ENCODE measurements at places on chromosomes 3 and 15.

DNA sequence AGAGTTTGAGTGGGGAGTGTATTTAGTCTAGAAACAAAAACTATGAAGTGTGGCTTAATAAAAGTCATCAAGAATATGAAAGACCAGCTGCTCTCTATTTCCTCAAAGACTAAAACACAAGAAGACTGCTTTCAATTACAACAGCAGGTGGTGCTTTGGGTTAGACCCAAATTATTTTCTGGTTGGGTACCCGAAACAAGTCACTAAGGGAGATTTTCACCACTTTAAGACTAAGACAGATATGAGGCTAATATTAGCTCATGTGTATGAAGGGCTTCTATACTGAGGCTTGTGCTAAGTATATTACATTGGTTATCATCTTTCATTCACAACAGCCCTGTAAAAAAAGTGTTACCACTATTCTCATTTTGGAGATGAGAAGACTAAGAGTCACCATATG lies 43.1 kb downstream of the COL8A1 start:
- DNase-seq, result peak; percentile 66

GRCh38 chr15:77836906-77837648 lies 204.4 kb upstream of the LINGO1 start:
- no peak for DNase-seq

GRCh38 chr15:93866476-93866875 lies 364.9 kb upstream of the MCTP2 start:
- DNase-seq, result no peak

- no peak for DNase-seq
Measured at GRCh38 chr3:69646287-69647067, 92.8 kb upstream of the MITF start.

DNA sequence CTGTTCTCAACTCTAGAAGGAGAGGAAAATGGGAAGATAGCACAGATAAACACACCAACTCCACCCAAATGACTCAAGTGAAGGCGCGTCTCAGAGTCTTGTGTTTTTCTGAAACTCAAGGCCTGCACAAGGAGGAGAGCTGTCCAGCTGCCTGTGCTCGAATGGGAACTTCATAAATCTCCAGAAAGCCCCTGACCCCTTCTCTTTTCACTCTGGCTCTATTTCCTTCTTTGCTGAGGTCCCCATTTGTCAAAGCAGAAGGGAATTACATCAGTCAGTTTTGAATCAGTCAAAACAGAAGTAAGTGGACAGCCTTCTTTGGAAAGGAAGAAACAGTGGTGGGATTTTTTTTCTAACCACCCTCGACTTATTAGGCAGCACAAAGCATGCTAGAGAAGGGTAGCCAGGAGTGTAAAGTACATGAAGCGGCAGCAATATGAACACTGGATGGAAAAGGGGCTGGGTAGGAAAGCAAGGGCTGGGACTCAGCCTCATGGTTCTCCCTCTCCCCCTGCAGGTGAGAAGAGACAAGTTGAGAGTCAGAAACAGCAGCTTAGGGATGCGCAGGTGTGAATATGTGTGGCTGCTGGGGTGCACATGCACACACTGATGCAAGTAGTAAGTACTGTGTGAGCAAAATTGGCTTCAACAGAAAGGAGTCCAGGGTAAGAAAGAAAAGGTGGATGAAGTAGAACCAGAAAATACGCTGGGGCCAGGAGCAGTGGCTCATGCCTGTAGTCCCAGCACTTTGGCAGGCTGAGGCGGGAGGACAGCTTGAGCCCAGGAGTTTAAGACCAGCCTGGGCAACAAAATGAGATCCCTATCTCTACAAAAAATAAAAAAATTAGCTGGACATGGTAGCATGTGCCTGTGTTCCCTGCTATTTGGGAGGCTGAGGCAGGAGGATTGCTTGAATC lies 36.6 kb upstream of the MAGEF1 start:
- peak; percentile 36 for DNase-seq

GRCh38 chr3:79886204-79886603 lies 118.4 kb upstream of the ROBO1 start:
- DNase-seq, result no peak

- no peak for DNase-seq
Measured at GRCh38 chr15:60523056-60523455, 44.1 kb upstream of the ICE2 start.

- DNase-seq, result no peak
Measured at GRCh38 chr3:172973799-172974198, 167.2 kb downstream of the SPATA16 start.

DNA sequence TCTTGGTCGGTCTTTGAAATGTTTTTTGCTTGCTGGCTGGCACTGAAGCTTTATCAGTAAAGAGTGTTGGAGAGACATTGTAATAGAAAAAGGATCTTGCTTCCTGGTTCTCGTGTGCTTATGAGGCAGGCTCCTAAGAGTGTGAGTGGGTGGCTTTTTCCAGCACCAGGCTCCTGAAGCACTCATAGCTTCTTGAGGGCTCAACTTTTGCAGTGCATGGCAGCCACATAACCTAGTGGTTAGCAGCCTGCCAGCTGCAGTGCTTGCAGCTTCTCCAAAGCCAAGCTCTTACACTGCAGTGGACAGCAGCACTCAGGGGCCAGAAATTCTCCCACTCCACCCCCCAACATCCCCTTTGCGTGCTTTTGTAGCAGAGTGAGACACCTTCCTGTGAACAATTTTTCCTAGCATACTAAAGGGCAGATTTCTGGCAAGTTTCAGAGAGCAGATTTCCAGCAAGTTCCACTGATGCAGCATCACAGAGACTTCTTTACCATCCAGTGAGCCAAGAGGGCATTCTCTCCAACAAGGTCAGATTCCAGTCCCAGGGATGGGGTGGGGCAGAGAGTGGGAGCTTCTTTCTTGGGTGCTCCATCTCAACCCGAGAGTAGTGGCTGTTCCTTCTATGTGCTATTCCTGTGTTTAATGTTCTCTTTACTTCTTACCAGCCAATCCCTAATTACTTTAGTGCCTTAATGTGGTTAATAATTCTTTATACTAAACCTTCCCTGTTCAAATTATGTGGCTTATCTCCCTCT lies 15.8 kb upstream of the ARHGEF26 start:
- DNase-seq, result no peak

GRCh38 chr3:177948716-177949425 lies 587.4 kb upstream of the KCNMB2 start:
- DNase-seq, result no peak

DNA sequence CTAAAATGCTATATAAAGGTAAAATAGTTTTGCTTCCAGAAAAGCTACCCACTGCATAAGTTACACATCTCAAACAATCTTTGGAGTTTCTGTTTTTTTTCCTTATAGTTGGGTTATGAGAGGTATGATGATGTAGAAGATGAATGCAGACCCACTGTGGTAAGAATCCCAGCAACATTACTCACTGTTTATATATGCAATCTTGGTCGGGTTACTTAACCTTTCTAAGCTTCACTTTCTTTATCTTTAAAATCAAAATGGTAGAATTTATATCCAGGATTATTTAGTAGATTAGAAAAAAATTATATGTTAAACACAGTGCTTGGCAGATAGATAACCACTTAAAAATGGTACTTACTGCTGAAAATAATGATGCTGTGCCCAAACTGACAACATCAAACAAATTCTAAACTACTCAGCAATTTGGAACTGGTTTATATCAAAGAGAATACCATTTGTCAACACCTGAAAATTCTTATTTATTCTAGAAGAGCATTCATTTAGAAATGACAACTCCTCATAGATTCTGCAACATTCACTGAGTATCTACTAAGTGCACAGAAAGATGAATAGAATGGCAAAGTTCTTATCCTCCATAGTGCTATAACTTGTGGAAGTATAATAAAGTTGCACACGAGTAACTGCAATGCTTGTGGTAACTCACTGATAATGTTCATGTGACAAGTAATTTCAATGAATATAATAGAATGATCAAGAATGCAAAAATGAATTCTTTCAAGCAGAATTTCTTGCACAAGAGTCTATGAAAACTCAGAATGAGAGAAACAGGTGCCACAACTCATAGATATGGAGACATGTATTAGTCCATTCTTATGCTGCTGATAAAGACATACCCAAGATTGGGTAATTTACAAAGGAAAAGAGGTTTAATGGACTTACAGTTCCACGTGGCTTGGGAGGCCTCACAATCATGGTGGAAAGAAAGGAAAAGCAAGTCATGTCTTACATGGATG lies 129.0 kb upstream of the SLC7A14 start:
- no peak for DNase-seq

DNA sequence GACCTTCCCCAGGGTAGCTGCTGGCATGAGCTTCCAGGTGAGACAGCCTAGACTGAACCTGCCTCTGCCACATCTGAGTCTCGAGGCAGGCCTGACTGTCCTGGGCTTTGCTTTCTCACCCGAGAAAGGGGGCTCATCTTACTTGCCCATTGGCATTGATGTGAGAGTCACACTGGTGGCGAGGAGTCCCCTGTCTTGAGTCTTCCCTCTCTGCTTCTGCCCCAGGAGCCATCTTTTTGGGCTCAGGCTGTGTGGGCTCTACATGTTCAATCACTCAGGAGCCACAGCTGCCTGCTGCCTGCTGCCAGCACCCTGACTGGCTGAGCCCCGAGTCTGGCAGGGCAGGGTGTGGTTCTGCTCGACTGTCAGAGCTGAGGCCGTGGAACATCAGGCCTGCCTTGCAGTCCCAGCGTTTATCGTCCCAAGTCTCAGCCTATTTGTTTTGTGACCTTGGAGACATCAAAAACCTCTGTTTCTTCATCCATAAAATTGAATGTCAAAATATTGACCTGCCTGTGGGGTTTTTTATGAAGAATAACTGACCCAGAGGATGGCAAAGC lies 132.5 kb downstream of the DNAJB8 start:
- no peak for DNase-seq

DNA sequence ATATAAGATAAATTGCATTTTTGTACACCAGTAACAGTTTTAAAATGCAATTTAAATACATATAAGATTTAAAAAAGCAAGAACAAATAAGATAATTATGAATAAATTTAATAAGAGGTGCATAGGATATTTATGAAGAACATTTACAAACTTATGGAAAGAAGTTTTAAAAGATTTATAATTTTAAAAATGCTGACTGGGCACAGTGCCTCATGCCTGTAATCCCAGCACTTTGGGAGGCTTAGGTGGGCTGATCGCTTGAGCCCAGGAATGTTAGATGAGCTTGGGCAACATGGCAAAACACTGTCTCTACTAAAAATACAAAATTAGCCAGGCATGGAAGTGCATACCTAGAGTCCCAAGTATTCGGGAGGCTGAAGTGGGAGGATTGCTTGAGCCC lies 37.8 kb downstream of the EOMES start:
- no peak for DNase-seq

All from NCI-H524 treated with DMSO at 0.1 percent for 48 hours (cell line).